ENCODE measurements at places on chromosomes 1 and 21.
A peak's percentile ranks its signal among the peaks of the same experiment; 100 is the strongest.

GRCh38 chr21:33116676-33117075 lies 46.7 kb downstream of the OLIG1 start:
- peak; percentile 1 for DNase-seq

DNA sequence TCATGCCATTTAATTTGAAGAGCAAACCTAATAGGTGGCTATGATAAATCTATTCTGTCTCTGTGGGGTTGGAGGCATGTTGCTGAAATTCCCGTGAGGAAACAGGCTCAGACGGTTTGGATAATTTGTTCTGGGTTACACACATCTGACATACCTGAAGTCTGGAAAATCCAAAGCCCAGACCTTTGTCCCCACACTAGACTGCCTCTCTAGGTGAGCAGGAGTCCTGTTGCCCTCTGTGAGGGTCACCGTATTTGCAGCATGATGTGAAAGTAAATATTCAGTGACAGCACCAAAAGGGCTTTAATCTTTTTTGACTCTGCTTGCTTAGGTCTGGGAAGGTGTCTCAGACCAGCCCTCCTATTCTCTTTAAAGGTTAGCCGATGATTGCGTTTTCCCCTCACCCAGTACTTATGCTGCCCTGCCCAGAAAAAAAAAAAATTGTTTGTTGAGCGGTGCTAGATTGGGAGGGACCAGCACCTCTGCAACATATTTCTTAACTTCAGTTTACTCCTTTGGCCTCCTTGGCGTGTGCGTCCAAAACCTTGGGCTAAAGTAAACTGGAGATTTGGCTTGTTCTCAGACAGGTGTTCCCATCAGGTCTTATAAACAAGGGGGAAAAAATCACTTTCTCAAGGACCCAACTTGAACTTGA lies 67.0 kb downstream of the CACHD1 start:
- no peak for DNase-seq

GRCh38 chr1:58922302-58923089 lies 138.6 kb upstream of the JUN start:
- peak; percentile 46 for DNase-seq

DNA sequence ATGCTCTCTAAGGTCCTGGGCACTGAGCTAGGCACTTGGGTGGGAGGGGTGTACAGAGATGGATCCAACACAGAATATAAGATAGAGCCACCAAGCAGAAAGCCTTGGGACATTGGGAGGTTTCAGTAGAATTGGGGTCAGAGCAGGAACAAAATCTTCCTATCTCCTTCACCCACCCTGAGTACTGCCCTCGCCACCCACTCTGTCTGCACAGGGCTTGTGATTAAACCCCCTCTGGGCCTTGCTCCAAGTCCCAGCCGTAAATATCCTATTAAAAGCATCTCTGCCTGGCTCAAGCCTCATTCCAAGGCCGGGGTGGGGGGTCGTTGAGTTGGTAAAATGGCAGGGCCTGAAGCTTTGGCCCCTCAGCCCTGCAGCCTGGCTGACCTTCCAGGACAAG lies 166.7 kb downstream of the GRIK3 start:
- DNase-seq, result no peak

DNA sequence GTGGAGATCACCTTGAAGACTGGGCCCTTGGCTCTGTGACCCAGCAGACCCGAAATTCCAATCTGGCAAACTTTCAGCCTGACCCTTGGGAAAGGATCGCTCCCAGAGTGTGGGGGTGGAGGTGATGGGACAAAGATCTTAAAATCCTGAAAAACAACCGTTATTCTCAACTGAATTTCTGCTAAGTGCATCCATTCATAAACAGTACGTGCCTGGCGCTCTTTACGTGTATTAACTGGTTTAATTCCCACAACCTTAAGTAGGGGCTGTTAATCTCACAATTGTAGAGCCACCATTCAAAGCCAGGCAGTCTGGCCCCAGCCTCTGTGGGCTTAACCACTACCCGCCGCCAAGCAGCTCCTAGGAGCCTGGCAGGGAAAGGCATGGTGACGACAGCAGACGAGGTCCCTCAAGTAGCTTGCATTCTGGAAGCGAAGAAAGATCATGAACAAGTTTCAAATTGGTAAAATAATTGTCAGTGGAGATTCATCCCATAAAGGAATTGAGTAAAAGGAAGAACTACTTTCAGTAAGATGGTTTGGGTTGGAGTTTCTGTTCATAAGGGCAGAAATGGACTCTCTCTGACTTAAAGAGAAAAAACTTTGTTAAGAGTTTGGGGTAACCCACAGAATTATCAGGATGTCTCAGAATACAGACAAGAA lies 11.4 kb upstream of the RGS16 start:
- DNase-seq, result no peak

DNA sequence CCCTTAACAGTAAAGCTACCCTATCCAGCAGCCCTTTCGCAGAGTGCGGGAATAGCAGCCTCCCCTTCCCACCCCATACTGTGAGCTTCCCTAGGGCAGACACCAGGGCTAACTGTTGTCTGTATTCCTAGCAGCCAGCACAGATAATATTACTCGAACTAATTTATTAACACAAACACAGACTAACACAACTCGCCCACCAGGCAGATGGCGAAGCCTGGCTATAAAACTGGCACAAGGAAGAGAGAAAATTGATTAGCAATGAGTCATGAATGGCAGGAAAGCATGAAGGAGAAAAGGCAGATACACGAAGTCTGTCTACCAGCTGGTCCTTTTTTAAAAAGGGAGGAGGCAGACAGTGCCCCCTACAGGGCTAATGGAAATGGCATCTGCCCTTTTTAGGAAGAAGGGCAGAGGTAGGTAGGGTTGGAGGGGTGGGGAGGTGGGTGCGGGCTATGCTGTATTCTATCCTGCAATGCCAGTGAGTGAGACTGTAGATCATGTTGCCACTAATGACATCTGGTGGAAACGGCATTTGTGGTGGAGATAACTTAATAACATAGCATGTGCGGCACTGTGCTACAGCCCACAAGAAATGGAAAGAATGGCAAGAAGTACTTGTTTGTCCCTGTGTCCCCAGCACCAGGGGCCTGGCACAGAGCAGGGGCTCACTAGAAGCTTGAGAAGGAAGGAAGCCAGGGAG lies 30.6 kb upstream of the CTPS1 start:
- peak; percentile 55 for DNase-seq

- DNase-seq, result no peak
Measured at GRCh38 chr1:18182398-18183160, 75.0 kb downstream of the IGSF21 start.

GRCh38 chr21:40445349-40445921 lies 401.5 kb downstream of the DSCAM start:
- no peak for DNase-seq

- peak; percentile 35 for DNase-seq
Measured at GRCh38 chr1:109503935-109504334, 5.6 kb downstream of the AMIGO1 start.

DNA sequence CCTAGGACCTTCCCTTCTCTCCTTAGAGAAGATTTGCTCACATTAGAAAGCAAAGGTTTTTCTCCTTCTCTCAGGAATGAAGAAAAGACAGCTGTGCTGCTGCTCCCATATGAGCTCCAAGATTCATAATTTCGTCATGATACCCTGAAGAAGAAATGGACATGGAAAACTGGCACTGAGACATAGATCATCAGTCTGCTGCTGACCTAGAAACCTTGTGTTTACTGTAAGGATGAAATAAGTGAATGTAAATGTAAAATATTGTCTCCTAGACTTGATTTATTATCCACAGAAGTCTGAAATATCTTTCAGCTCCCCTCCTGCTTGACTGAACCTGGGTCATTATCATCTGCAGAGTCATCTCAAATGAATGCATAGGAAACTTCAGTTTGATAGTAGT lies 77.9 kb downstream of the ZC3H11B start:
- DNase-seq, result no peak

- no peak for DNase-seq
Measured at GRCh38 chr1:53544728-53545515, 85.7 kb downstream of the DMRTB1 start.

DNA sequence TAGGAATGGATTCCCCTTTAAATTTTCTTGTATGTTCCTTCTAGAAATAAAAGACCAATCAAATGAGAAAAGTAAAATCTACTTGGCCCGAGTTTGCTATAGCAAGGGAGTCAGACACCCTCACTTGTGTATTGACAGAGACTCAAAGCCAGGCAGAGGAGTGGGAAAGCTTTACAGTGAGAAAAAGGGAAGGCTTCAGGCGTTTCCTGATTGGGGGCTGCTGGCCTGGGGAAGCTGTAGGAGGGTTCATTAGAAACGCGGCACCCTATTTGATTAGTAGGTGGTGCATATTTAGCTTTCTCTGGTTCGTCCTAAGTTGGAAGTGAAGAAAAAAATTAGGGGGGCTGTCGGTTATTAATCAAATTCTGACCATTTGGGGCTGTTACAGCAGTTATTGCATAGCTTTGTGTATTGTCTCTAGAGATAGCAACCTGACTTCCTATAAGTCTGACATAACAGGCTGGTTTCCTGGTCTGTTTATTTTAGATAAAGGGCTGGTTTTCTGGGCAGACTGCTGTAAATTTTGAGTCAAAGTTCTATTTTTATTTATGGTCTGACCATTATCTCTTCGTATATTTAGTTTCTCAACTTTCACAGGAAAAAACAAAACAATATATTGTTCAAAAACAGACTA lies 10.0 kb downstream of the SLC25A24 start:
- DNase-seq, result no peak

DNA sequence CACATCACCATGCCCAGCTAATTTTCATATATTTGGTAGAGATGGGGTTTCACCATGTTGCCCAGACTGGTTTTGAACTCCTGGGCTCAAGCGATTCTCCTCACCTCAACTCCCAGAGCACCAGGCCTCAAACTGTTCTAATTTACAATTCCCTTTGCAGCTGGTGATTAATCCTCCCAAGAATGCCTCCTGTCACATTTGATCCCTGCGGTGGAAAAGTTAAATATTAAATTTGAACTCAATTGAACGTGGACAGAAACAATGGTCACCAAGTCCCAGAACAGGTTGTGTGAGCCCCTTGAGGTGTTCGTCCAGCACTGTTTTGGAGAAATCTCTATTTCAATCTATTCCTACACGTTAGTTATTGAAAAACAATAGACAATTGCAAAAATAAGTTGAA lies 2.0 kb upstream of the ANKRD35 start:
- DNase-seq, result no peak

DNA sequence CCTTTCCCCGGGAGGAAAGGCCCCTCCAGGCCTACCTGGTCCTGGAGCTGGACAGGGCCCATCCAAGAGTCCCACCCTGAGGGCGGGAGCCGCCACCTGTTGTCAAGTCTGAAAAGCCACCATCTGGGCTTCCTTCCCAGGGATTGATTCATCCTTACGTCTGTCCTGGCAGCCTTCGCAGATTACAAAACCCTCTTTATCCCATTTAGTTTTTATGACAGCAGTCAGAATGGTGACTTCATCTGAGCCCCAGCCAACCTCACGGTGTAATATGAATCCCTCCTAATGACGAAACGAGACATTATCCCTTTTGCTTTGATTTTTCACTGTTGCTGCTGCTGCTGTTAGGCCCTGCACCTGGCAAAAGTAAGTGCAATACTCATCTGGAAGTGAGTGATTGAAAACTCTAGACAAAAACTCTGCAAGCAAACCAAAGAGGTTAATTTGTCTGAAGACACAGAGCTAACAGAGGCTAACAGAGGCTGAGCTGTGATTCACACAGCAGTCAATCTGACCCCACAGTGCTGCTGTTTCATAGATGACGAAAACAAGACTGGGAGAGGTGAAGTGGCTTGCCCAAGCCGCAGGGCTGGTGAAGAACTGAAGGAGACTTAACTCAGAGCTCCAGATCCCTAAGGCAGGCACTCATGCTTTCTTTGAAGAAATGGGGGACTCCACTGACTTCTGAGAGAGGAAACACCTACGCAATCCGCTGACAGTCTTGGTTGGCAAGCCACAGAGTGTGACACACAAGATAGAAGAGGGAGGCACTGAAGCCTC lies 30.0 kb upstream of the S100A7 start:
- DNase-seq, result peak; percentile 26

DNA sequence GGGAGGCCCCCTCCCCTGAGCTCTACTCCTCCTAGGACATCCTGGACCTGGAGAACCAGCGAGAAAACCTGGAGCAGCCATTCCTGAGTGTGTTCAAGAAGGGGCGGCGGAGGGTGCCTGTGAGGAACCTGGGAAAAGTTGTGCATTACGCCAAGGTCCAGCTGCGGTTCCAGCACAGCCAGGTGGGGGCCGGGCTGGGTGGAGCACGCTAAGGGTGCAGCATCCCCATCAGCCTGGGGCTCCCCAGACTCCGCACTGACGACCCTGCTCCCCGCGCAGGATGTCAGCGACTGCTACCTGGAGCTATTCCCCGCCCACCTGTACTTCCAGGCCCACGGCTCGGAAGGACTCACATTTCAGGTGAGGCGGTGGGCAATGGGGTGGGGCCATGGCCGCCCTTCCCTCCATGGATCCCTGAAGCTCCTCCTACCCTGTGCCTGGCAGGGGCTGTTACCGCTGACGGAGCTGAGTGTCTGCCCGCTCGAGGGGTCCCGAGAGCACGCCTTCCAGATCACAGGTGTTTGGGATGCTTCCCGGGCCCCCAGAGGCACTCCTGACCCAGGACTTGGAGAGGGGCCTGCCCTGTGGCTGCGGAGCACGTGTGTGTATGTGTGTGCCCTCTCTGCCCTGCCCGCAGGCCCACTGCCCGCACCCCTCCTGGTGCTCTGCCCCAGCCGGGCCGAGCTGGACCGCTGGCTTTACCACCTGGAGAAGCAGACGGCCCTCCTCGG lies 4.1 kb downstream of the PLEKHN1 start:
- DNase-seq, result no peak

GRCh38 chr1:86846164-86846647 lies 67.7 kb downstream of the SELENOF start:
- DNase-seq, result no peak

GRCh38 chr1:7333094-7333493 lies 438.0 kb upstream of the VAMP3 start:
- no peak for DNase-seq

GRCh38 chr21:37993071-37993470 lies 76.8 kb upstream of the KCNJ6 start:
- no peak for DNase-seq

GRCh38 chr1:230633469-230633868 lies 8.8 kb upstream of the COG2 start:
- no peak for DNase-seq

DNA sequence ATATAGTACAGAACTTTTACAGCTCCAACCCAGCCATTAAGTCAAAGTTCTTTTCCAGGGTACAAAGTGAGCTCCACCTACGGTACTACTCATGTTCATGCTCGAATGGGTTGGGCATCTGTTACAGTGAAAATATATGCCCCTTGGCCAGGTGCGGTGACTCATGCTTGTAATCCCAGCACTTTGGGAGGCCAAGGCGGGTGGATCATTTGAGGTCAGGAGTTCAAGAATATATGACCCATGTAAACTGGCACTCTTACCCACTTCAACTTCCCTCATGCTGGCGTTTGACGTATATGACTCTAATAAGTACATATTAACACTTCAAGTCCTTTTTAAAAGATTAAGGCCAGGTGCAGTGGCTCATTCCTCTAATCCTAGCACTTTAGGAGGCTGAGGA lies 71.3 kb upstream of the PKN2 start:
- no peak for DNase-seq

DNA sequence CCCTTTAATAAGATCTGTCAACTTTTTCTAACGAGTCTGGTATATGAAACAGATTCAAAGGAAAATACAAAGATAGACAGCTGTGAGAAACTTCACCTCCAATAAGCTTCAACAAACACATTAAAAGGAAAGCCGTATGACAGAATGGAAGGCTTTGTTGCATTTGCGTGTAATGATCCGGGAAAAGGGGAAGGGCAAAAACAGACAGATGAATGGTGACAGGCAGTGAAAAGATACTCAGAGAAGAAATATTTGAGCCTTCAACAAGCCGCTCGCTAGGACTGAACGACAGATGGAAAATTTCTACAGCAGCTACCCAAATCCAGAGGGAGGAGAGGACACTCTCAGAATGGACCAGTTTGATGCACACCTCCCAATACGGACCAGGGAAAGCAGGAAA lies 14.9 kb downstream of the COPA start:
- no peak for DNase-seq

- no peak for DNase-seq
Measured at GRCh38 chr1:88922214-88922613, 30.8 kb upstream of the GTF2B start.
